Hematopoietic multipotent progenitor cell treated with erythropoietin and hydrocortisone succinate and interleukin-3 and kit ligand, for 15 days (in vitro differentiated cells): ENCODE measurements at places on chromosomes 7 and 10.
A peak's percentile ranks its signal among the peaks of the same experiment; 100 is the strongest.

- DNase-seq: no peak
Measured at GRCh38 chr10:132514821-132515520, 22.6 kb upstream of the INPP5A start.

- no peak for DNase-seq
Measured at GRCh38 chr7:44534087-44534486, 7.0 kb downstream of the NPC1L1 start.

DNA sequence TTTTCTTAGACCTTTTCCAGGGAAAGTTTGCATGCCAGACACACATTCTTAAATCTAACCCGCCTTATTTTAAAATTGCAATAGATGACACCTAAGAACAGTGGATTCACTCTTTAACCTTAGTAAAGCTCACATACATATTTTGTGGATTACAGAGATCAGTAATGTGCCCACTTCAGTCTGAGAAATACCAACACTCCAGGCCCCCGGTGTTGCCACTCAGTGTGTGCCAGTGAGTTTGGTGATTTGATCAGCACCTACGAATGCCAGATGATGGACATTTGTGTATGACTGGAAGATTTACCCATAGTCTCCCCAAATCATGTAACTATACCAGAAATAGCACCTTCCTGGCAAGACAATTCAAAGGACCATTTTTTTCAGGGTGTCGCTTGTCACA, 2.6 kb downstream of the LRRN3 start:
- DNase-seq: no peak

DNA sequence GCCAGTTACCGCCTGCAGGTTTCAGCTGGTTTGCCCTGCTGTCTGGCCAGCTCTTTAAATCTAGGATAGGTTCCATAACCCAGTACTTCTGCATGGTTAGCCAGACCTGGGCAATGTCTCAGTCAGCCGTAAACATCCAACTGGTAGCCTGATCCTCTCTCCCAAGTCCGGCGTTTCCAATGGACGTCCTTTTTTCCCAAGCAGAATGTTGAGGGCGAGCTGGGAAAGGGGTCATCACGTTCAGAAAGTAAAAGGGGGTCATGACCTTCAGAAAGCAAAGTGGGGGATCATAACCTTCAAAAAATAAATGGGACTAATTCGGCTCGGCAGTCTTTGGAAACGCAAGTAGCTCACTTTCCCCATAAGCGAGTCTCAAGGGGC, 430 bp downstream of the PON3 start:
- DNase-seq: no peak

- DNase-seq: no peak
Measured at GRCh38 chr10:28058746-28059145, 59.9 kb upstream of the ODAD2 start.

- DNase-seq: no peak
Measured at GRCh38 chr10:45491061-45491460, 117.0 kb downstream of the ALOX5 start.

DNA sequence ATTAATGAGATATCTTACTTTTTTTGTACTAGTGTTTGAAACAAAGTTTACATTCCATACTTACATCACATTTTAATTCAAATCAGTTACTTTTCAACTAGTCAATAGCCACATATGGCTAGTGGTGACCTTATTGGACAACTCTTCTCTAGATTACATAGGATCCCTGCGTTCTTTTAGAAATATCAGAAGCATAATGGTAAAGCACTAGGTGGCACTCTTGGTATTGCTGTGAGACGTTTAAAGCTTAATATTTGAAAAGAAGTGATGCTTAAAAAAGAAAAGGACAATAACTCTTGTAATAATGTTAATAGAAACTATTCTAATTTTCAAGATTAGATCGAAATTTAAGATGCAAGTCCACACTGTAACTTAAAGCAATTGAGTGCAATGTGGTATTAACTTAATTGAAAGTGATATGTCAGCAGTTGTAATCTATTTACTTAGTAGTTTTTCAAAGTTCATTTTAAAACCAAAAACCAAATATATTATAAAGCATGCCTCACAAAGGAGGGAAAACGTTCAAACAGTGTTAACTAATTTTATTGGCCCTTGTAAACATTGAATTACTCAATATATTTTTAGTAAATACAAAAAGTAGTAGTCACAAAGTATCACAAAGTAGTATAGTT, 339.1 kb downstream of the ATRNL1 start:
- no peak for DNase-seq

DNA sequence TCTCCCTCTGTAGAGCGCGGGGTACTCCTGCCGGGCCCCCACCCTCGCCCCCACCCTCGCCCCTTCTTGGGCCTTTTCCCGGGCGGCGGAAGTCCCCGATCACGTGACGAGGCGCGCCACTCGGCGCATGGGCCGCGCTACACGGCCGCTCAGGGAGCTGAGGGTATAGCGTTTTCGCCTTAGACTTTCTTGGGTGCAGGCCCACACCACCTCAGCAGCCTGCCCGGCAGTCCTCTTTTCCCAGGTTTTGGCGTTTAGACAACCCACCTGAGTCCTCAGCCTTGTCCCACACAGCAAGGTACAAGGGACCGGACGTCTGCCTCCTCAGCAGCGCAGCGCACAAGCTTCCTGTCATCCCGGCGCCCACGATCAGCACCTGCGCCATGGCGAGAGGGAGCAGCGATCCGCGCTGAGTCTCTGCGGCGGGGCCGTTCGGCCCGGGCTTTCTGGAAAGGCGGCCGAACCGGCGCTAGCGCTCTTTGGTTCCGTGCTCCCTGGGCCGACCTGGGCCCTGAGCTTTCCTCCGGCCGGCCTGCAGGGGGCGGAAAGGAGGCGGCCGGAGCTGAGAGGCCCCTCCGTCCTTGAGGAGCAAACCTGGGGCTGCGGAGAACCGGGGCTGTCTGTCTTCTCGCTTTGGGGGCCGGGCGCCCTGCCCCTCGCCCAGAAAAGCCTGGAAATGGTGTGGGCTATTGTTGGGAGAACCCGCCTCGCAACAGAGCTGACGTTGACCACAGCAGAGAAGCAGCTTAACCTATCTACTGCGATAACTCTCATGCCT, at the start of gene RNLS:
Gene RNLS (minus strand): TSS at position 513 of the 778 bp plus-strand sequence.
- peak; percentile 46 for DNase-seq

GRCh38 chr7:85927226-85927625, 716.5 kb upstream of the GRM3 start:
- DNase-seq: no peak

DNA sequence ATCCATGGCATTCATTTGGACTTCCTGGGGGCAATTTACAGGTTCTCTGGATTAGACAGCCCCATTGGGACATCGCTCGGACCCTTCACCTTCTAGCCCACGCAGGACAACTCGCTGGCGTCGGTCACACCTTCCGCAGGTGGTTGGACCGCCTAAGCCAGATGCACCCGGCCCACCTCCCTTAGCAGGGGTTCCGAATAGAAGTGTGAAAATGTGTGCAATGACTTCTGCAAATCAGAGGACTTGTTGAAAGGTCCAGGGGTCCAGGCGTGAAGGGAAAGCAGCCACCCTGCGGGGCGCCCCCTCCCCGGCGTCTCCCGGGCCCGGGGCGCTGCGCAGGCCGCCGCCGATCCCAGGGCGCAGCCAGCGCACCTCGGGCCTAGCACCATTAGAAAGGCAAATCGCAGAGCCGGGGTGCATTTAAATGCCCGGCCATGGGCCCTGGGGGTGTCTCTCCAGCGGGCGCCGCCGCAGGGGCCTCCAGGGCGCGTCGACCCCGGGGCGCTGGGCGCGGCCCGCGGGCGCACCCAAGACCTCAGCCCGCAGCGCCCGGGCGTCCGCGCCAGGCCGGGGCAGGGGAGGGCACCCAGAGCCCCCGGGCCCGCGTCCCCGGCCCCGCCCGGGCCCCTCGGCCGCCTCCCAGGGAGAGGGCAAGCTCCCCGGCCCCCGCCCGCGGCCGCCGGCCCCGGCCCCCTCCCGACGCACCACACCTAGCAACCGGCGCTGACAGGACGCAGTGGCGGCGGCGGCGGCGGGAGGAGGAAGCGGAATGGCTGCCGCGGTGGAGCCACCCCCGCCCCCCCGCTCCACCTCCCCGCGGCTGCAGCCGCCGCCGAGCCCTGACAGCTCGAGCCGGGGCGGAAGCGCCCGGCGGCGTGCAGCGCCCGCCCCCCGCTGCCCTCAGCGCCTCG, 1.2 kb downstream of the JAZF1 start:
- peak; percentile 78 for DNase-seq
